Heart left ventricle (tissue), 16 donors: ENCODE measurements at places on chromosomes 1 and 21. TPM values are rescaled to one million over a fixed set of nuclear protein-coding genes. Genes with fewer than 3 reads are reported as not detected.

DNA sequence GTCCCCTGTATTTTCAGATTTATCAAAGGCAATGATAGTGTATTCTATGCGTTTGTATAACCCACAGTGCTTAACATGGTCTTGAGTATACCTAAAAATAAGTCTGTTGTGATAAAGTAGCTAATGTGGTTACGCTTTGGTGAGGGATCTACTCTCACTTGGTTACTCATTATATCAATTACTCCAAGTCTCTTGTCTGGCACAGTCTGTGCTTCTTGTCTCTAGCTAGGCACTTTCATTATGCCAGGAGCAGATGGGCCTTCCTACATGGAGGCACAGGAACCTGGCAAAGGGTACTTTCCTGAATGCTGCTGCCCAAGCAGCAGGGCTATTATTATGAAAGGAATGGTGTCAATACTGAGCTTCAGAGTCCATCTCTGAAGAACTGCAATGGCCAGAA is 4.2 kb upstream of the PTPN22 start:
- no peaks in the 10 kb centered on the region for H3K4me1 ChIP-seq
- no peaks in the 10 kb centered on the region for H3K27me3 ChIP-seq
- H3K27ac ChIP-seq, result no peak overlapping the region
- DNase-seq, result no peak

C1orf210 gene
- not detected for polyA plus RNA-seq

WNT2B gene
- polyA plus RNA-seq, result 1.6 TPM

ERG gene
- 11.7 TPM for polyA plus RNA-seq

GRCh38 chr1:185939142-185939541 is 205.0 kb downstream of the HMCN1 start:
- H3K4me1 ChIP-seq, result no peaks in the 10 kb centered on the region
- no peak for DNase-seq
- no peaks in the 10 kb centered on the region for H3K27me3 ChIP-seq
- H3K27ac ChIP-seq, result no peak overlapping the region

DNA sequence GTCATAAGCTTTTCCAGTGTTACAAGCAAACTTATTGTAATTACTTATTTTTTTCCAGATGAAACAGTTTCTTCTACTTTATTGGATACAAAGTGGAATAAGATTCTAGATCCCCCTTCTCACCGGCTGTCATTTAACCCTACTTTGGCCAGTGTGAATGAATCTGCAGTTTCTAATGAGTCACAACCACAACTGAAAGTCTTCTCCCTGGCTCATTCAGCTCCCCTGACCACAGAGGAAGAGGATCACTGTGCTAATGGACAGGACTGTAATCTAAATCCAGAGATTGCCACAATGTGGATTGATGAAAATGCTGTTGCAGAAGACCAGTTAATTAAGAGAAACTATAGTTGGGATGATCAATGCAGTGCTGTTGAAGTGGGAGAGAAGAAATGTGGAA is 95.5 kb downstream of the ZFYVE9 start:
- H3K4me3 ChIP-seq, result no peak overlapping the region
- DNase-seq, result no peak
- H3K36me3 ChIP-seq, result peaks cover 10% of the 10 kb centered on the region
- H3K4me1 ChIP-seq, result no peaks in the 10 kb centered on the region

GRCh38 chr1:29064064-29064463 is 59.6 kb downstream of the TMEM200B start:
- no peak for DNase-seq
- peaks cover 3% of the 10 kb centered on the region for H3K36me3 ChIP-seq
- no peaks in the 10 kb centered on the region for H3K4me1 ChIP-seq
- H3K27ac ChIP-seq, result no peak overlapping the region
- no peaks in the 10 kb centered on the region for H3K27me3 ChIP-seq
- H3K4me3 ChIP-seq, result no peak overlapping the region

RNF115 gene
- polyA plus RNA-seq, result 29.4 TPM

- H3K27ac ChIP-seq, result peak overlapping the region; percentile 58
- H3K36me3 ChIP-seq, result no peaks in the 10 kb centered on the region
- H3K27me3 ChIP-seq, result peaks cover 7% of the 10 kb centered on the region
- peaks cover 32% of the 10 kb centered on the region for H3K4me1 ChIP-seq
Measured at GRCh38 chr21:46067505-46068201, 30.3 kb upstream of the COL6A2 start.

ELAPOR1 gene
- polyA plus RNA-seq, result 0.04 TPM

SEC16B gene
- 3.8 TPM for polyA plus RNA-seq

- no peak overlapping the region for H3K4me3 ChIP-seq
- no peaks in the 10 kb centered on the region for H3K4me1 ChIP-seq
- peak; percentile 84 for DNase-seq
- no peaks in the 10 kb centered on the region for H3K27me3 ChIP-seq
- peaks cover 27% of the 10 kb centered on the region for H3K36me3 ChIP-seq
- H3K27ac ChIP-seq, result no peak overlapping the region
Measured at GRCh38 chr1:151130987-151131586, 15.3 kb downstream of the SEMA6C start.

DNA sequence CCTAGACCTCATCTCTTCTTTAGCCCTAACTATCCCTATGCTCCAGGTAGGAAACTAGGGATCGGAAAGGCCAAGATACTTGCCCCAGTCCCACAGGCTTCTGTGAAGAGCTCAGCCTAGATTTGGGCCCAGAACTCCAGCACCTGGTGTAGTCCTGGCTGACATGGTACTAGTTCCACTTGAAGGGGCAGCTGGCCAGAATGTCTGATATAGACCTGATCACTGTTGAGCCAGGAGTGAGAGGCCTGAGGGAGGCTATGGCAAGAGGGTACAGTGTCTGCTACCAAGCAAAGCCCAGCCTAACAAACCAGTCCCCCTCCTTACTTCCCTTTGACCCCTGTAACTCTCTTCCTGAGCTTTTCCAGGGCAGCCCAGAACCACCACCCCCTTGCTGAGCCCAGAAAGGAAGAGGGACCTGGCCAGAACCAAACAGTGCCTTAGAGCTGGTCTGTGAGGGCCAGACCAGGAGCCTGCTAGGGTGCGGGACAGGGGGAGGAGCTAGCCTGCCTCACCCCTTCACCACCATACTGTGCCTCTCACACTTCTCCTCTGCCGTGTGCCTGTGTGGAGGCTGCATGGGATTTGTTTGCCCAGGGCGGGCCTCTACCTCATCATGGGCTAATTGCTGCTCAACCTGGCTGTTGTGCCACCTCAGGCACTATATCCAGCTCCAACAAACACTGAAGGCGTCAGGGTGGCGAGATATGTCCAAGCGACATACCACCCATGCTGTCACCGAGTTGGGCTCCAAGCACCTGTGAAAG is 10.9 kb downstream of the POMGNT1 start:
- peaks cover 7% of the 10 kb centered on the region for H3K4me1 ChIP-seq
- H3K27me3 ChIP-seq, result no peaks in the 10 kb centered on the region
- no peak overlapping the region for H3K4me3 ChIP-seq
- peak overlapping the region; percentile 29 for H3K27ac ChIP-seq

ACADM gene
- polyA plus RNA-seq, result 85.5 TPM

- H3K4me1 ChIP-seq, result no peaks in the 10 kb centered on the region
- no peak overlapping the region for H3K4me3 ChIP-seq
- no peak for DNase-seq
Measured at GRCh38 chr1:172286629-172287076, 133.8 kb upstream of the C1orf105 start.
